PC-9 (cell line): ENCODE measurements at places on chromosomes 16 and 17. TPM values are rescaled to one million over a fixed set of nuclear protein-coding genes. Genes with fewer than 3 reads are reported as not detected.

- no peak for DNase-seq
These were observed 2.4 kb downstream of the MLKL start for GRCh38 chr16:74698222-74698621.

- DNase-seq, result no peak
These were observed 17.1 kb downstream of the ERI2 start for GRCh38 chr16:20789130-20789529.

DNA sequence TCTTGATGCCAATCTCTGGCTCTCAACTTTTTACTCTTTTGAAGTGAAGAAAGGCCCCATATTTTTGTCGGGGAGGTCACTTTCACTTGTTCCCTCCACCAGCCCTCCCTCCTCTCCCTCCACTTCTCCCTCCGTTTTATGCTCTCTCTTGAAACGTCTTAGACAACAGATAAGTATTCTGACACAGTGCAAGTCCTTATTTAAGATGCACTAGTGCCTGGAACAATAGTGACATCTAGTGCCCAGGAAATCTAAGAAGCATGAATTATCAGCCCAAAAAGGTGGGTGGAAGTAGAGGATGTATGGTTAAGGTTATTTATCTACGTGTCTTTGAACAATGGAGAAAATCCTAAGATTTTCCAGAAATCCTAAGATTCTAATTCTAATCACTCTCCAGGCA lies 17.9 kb downstream of the PSME3IP1 start:
- no peak for DNase-seq

DNA sequence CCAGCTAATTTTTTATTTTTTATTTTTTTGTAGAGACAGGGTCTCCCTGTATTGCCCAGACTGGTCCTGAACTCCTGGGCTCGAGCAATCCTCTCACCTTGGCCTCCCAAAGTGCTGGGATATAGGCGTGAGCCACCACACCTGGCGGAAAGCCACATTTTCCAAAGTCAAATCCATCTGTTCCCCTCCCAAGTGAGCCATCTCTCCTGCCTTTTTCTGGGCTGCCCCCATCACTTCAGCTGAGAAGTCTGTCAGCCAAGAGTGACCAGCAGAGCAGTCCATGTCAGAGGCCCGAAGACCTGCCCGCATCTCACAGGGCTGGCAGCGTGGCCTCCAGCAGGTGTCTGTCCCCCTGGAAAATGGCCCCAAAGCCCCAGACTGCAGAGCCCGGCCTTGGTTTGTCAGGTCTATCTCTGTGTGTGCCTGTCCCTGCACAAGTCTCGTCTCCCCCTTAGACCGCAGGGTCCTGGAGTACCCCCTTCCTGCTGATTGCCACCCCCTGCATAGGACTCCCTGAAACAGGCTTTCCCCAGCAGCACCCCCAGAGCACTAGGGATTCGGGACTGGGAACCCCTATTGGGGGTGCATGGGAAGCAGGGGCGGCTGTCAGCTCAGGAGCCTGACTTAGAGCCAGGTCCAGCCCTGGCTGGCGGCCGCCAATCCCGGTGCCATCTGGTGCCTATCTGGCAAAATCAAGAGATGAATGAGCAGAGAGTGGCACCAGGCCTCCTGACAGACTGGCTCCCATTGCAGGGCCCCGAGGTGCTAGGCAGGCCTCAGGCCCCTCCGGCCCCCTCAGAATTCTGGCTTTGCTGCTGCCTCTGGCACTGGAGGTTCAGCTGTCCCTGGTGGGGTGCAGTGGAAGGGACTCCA lies 7.8 kb downstream of the TTYH2 start:
- no peak for DNase-seq

GRCh38 chr16:86087896-86088230 lies 188.9 kb downstream of the IRF8 start:
- no peak for DNase-seq

GRCh38 chr17:41433586-41433985 lies 7.2 kb downstream of the KRT38 start:
- no peak for DNase-seq

GRCh38 chr17:72852277-72852938 lies 240.1 kb downstream of the SLC39A11 start:
- no peak for DNase-seq

DNA sequence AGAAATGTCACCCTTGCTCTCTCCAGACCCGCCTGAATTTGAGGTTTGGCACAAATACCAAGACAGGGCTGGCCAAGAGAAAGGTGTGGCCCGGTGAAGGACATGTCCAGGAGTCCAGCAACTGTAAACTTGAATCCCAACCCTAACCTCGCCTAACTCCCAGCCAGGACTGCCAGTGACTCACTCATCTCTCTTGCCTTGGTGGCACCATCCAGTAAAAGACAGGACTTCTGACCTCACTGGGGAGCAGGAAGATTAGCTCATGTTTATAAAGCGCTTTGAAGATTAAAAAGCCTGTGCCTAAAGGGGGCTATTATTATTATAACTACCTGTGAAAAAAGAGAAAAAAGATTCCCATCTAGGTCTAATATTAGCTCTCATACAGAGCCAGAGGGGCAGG lies 335.3 kb downstream of the SOX9 start:
- peak; percentile 98 for DNase-seq

- DNase-seq, result peak; percentile 60
These were observed 4.6 kb upstream of the DRC7 start for GRCh38 chr16:57689762-57690558.

- no peak for DNase-seq
These were observed 7.0 kb downstream of the CORO6 start for GRCh38 chr17:29615492-29616299.

DNA sequence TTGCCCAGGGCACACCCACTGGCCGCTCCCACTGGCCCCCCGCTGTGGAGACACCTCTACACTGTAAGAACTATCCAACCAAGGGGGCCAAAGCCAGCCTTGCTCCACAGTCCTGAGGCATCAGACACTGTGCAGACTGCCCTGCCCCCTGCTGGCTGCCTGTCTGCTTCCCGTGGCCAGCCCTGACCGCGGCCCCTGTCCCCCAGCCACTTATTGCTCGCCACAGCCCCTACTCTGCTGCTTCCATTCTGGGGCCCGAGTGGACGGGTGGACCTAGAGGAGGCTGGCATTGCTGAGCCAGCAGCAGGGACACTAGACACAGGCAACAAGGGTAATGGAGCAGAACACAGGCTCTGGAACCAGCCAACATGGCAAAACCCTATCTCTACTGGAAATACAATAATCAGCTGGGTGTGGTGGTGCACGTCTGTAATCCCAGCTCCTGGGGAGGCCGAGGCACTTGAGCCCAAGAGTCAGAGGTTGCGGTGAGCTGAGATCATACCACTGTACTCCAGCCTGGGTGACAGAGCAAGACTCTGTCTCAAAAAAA lies 19.7 kb upstream of the LRRC37A3 start:
- DNase-seq, result peak; percentile 70

- DNase-seq, result peak; percentile 91
These were observed 1.6 kb upstream of the PPP1R9B start for GRCh38 chr17:50151937-50152547.

The KRT40 gene
- not detected in 2 replicates for total RNA-seq

The CCDC200 gene
- not detected in 2 replicates for total RNA-seq

The TSPOAP1 gene
- 0.15 and 0.18 TPM in 2 replicates for total RNA-seq

The CA5A gene
- 0.05 and 0.26 TPM in 2 replicates for total RNA-seq

The SMIM36 gene
- total RNA-seq, result not detected in 2 replicates

The HBA1 gene
- total RNA-seq, result not detected in 2 replicates

The CTRB2 gene
- total RNA-seq, result not detected in 2 replicates

The PABPN1L gene
- total RNA-seq, result not detected in 2 replicates
